ENCODE measurements at places on chromosomes 11 and 22.

DNA sequence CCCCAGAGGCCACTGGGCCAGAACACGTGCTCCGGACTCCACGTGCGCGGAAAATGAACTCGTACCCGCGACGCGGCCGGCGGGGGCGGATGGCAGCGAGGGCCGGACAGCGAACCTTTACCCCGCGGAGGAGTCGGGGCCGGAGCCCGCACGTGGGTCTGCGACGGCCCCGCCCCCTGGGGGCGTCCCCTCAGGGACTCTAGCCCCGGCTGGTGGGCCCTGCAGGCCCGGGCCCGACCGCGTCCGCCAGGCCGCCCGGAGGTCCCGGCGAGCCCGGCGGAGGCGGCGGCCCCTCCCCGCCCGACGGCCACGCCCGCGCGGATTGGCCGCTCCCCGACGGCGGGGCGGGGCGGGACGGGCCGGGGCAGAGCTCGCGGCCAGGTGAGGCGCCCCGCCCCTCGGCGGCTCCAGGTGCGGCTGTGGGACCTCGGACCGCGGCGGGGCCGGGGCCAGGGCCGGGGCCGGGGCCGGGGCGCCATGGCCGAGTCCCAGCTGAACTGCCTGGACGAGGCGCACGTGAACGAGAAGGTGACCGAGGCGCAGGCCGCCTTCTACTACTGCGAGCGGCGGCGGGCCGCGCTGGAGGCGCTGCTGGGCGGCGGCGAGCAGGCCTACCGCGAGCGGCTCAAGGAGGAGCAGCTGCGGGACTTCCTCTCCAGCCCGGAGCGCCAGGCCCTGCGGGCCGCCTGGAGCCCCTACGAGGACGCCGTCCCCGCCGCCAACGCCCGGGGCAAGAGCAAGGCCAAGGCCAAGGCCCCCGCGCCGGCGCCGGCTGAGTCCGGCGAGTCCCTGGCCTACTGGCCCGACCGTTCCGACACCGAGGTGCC, at the start of gene FAM83F:
FAM83F (plus strand) TSS at position 389 of the 827 bp plus-strand sequence; CDS start at position 478, 89 bp downstream.
- DNase-seq = no peak

DNA sequence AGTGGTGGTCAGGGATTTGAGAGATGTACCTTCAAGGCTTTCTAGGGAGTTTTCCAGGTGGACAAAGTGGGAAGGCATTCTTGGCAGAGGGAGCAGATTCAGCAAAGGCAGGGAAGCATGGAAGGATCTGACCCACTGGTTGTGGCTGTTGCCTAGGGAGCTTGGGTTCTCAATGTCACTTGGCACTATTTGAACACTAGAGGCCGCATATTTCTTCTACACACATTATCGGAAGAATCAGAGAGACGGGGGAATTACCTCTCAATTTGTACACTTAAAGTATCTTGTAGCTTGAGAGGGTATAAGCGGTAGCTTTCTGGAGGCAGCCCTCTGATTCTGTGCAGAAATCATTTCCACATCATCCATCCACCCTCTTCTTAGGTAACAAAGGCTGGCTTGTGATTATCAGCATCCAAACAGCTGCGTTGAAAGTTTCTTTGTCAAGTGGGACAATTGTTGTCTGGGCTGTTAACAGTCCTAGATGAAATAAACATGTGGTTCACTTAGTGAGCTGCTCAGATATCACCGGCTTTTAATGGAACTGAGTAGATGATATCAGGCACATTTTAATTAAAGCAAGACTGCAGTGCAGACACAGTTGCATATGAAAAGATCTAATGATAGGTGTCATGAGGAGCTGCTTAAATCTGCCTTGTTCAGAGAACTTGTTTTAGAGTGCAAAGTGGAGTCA, 2.6 kb downstream of the NELL1 start:
- no peak for DNase-seq

GRCh38 chr11:111086058-111086457, 159.5 kb upstream of the POU2AF2 start:
- no peak for DNase-seq

DNA sequence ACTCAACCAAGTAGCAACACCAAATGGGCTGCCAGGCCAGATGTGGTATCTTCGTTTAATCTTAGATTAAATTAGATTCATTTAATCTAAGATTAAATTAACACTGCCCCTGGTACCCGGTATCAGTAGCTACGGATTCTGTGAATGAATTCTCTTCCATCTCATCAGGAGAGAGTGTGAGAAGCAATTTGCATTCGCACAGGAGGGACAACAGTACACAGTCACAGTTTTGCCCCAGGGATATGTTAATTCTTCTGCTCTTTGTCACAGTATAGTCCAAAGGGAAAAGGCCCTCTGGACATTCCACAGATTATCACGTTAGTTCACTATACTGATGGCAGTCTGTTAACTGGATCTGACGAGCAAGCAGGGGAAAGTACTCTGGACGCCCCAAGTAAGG, 22.9 kb downstream of the ASCL2 start:
- DNase-seq = no peak

GRCh38 chr11:114289779-114290178, 6.4 kb upstream of the NNMT start:
- DNase-seq = no peak

GRCh38 chr11:118933486-118933885, 7.8 kb upstream of the BCL9L start:
- no peak for DNase-seq

DNA sequence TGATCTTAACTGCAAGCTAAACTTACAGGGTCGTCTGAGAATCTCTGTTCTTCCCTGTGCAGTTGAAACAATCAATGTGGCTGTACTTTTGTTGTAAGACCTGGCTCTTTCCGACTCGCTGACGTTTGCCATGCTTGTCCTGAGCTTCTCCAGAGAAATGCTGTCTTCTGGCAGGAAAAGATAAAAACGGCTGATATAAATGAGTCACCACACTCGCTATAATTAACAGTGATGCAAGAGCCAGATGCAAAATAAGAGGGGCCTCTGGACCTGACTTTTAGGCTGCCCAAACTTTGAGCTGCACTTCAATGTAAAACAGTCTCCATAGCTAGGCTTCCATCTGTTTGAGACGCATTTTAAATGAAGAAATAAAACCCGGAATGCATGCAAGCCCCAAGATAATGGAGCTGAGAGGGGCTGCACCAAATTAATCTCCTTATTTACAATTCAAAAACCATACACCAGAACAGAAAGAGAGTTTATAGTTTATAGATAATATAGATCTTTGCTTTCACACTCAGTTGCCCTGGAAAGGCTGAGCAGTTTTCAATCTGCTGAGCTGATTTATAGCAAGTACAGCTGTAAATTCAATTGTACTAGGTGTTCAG, 48.5 kb downstream of the WT1 start:
- DNase-seq = no peak

- DNase-seq = no peak
These were observed 977.6 kb downstream of the BRD1 start for GRCh38 chr22:48849963-48850657.

DNA sequence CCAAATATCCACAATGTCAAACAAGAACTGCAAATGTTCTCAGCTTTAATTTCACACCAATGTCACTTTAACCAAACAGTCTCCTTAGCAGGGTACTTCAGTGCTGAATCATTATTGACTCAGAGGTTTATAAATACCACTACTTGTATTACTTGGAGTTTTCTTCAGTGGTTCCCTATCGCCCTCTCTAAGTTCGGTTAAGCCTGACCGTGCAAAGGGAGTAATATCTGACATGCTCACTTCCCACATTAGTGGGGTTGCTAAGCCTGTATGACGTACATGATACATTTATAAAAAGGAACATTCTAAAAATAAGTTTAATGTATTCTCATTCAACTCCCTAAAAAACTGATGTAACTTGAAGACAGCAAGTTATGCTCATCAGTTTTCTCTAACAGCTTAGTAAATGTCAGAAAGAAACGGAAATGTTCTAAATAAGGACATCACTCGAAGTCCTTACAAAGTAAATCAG, 93.1 kb upstream of the ZC3H12C start:
- DNase-seq = no peak

DNA sequence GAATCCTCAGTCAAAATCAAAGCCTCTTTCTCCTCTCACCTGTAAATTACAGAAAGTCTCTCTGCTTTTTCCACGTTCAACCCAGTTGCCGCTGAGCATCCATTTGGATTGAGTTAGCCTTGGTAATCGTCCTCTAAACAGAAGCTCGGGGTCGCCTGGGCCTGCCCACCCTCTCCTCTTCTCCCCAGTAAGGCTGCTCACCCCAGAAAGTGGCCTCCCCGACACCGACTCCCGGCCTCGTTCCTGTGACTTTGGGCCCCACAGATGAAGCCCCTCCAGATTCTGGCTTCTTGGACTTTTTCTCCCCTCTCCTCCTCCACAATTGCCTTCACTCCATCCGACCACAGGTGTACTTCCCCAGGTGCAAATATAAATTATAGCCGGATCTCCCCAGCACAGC, 1500.0 kb downstream of the BRD1 start:
- DNase-seq = no peak

- DNase-seq = no peak
These were observed 28.1 kb downstream of the AMPD3 start for GRCh38 chr11:10483174-10483573.

GRCh38 chr11:120208777-120209176, 2.1 kb upstream of the OAF start:
- no peak for DNase-seq

GRCh38 chr22:38655519-38656255, 505 bp downstream of the FAM227A start:
- DNase-seq = no peak

DNA sequence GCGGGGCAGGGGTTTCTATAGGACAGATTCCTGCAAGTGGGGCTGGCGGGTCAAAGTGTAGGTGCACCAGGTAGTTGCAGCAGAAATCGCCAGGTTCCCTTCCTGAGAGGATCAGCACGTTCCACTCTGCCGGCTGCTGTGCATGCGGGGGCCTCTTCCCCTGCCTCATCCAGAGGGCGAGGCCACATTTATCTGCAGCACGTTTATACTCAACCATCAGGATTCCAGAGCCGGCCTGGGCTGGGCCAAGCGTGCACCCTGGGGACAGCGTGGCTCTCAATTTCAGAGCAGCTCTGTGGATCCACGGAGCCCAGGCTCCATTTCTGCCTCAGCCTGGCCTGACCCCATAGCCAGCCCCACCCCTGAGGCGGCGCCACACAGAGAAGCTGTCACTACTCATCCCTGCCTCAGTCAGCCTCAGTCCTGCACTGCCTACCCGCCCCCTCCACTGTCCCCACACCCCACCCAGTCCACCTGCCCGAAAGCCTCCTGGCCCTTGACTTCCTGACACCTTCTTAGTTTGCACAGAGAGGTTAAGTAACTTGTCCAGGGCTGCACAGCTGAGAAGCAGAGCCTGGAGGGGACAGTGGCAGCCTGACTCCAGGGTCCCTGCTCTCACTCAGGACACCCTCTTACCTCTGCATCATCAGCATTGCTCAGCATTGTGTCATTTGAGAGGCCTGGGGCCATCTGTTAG, 45.9 kb upstream of the RTL6 start:
- DNase-seq = no peak

DNA sequence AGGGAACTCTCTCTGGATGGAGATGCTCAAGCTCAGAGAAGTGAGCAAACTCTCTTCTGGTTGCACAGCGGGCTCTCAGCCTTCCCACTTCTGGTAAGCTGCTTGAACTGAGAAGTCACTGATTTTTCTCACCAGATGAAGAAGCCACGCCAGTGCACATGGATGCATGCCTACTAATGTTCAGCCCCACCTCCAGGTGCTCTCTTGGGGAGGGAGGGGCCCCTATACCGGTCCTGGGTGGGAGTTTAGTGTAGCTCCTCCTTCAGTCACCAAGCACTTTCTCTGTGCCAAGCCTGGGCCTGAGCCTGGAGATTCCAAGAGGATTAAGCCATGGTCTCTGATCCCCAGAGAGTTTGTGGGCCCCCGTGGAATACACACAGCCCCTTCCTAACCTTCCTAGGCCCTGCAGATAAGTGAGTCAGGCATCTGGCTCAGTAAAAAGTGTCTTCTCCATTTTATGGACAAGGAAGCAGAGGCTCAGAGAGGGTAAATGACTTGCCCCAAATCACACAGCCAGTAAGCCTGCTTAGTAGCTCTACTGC, 142.2 kb downstream of the ST3GAL4 start:
- no peak for DNase-seq

DNA sequence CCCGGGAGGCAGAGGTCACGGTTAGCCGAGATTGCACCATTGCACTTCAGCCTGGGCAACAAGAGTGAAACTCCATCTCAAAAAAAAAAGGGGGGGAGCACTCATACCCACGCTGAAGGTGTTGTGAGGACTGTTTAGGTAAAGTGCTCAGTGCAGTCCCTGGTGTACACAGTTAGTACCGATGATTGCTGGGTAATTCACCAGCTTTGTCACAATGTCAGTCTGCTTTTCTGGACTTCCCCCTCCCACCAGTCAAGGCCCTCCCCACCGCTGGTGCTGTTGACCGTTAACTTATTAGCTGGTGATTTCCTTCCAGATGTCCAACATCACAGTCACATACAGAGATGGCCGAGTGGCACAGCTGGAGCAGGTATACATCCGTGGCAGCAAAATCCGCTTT, 11.9 kb downstream of the SNRPD3 start:
- DNase-seq = no peak

GRCh38 chr22:37818409-37819104, 4.6 kb upstream of the GALR3 start:
- peak; percentile 70 for DNase-seq

GRCh38 chr22:49785046-49785521, 42.6 kb downstream of the BRD1 start:
- no peak for DNase-seq

DNA sequence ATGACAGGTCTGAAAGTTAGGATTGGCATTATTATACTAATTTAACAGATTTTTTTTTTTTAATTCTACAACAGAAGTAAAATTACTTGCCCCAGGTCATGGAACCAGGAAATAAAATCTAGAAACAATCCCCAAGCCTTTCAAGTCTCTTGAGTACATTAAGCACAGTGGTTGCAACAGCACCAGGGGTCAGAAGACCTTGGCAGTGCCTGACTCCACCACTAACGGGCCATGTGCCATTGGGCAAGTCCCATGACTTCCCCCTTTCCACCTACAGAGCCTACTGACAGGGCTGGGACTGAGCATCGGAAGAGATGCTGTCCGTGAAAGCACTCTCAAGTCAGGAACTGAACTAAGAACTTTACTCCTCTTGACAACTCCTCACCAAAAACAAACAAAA, 98.6 kb upstream of the AKIP1 start:
- no peak for DNase-seq

GRCh38 chr11:103035791-103036434, 56.0 kb downstream of the DCUN1D5 start:
- DNase-seq = peak; percentile 20

DNA sequence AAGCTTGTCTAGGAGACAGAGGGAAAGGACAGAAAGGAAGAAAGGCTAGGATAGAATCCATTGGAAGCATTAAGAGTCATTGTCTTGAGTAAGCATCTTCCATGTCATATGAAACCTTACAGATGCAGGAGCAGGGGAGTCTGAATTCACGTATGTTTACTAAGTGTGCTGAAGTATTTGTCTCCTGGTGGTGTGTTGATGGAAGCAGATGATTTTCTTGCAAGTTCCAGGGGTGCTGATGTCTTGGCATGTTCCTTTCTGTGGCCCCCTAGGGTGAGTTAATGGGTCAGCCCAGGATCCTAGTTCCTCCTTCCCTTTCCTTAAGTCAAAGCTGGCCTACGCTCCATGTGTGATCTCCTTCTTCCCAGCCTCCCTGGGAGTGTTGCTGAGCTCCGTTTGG, 110.2 kb downstream of the TEAD1 start:
- DNase-seq = no peak
